Neural crest cell (in vitro differentiated cells): ENCODE measurements at places on chromosomes 13 and 19.

- no peak for DNase-seq
Measured at GRCh38 chr13:114234266-114234644, 442 bp upstream of the CDC16 start.

DNA sequence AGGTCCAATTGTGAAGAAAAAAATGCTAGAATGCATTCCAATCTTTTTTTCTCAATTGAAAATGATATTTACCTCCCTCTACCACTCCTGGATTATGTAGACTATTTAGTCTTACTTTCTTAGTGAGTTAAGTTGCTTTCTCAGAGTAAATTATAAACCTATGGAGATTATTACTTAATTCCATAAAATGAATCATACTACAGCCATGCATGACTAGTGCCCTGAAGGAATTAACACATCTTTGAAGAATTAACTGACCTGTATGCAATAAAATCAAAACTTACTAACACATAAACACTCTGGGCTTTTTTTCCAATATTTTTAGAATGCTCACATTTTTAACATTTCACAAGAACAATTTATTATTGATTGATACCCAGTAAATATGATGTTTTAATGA lies 379.4 kb upstream of the DACH1 start:
- no peak for DNase-seq

DNA sequence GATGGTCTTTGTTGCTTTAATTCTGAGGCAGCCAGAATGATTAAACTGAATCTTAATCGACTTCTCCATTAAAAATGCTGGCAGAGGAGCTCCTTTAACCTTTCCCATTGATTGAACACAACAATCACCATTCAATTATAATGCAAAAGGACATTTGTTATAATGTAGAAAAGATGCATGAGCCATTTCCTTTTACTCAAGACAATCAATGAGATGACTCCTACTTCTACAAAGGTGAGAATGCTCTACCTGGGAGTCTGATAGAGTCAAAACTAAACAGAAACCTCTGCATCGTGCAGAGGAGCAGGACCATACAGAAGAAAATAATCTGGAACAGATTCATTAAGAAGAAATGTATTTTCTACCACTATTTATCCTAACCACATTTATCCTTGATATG lies 253.6 kb upstream of the DACH1 start:
- DNase-seq = no peak

DNA sequence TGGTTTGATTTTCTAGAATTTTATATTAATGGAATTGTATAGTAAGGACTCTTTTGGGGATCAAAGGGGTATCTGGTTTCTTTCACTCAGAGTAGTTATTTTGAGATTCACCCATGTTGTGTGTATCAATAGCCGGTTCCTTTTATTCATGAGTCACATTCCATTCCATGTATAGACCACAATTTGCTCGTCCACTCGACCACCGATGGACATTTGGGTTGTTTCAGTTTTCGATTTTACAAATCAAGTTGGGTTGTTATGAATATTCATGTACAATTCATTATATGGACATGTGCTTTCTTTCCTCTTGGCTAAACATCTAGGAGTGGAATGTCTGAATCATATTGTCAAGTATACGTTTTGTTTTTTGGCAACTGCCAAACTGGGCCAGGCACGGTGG lies 9.6 kb upstream of the EMP3 start:
- no peak for DNase-seq

DNA sequence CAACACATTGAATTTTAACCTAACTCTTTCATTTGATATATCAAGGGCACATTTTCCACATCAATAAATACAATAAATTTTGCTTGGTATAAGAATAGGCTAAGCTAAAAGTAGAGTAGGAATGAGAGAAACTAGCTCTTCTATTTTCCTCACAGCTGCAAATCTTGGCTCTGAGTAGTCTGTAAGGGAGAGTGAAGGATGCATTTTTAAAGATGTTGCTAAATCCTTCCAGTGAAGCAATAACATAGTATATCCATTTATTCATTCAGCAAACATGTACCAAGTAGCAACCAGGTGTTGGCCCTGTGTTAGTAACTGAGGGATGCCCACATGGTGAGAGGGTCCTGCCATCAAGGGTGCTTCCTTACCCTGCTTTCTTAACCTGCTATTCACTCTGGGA lies 799.9 kb downstream of the PCDH9 start:
- no peak for DNase-seq

DNA sequence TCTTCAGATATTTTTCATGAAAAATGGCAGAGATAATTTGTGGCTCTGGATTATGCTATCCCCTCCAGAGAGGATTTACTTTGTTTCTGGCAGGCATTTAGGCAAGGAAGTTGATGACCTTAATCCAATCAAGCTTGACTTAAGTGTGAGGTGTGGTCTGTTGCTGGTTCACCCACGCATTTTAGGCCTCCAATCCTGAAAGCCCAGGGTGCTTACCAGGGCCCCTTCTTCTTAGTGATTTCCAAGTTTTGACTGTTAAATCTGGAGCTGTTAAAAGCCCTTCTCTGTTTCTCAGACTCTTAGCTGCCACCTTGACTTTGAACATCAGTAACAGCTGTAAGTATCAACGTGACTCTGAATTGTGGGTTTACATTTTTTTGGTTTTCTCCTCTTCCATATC lies 161.8 kb downstream of the DNAJC15 start:
- DNase-seq = no peak
